Fibroblast of the aortic adventitia (primary cell): ENCODE measurements at places on chromosomes 12 and 14. TPM values are rescaled to one million over a fixed set of nuclear protein-coding genes. Genes with fewer than 3 reads are reported as not detected.

GRCh38 chr12:41184864-41185263 lies 3.3 kb upstream of the PDZRN4 start:
- no peak for DNase-seq

Gene PLD4
- 0.09 and 0.16 TPM in 2 replicates for total RNA-seq

- DNase-seq, result peak; percentile 92
Measured at GRCh38 chr14:20477211-20477876, 8.1 kb downstream of the PNP start.

DNA sequence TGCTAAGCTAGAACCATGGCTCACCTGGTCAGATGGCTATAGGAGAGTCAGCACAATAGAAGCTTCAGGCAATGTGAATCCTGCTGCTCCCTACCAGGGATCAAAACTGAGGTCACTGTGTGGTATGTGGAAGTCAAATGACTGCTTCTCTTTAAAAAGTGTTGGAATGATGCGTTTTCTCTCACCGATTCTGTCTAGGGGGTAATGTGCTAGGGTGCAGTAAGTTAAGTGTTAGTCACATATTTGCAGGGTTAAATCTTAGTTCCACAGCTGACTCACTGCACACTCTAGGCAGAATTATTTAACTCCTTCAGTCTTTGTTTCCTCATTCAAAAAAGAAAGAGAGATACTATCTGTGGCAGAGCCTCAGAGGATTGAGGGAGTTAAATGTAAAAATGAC lies 696.6 kb downstream of the DIO2 start:
- peak; percentile 8 for DNase-seq

DNA sequence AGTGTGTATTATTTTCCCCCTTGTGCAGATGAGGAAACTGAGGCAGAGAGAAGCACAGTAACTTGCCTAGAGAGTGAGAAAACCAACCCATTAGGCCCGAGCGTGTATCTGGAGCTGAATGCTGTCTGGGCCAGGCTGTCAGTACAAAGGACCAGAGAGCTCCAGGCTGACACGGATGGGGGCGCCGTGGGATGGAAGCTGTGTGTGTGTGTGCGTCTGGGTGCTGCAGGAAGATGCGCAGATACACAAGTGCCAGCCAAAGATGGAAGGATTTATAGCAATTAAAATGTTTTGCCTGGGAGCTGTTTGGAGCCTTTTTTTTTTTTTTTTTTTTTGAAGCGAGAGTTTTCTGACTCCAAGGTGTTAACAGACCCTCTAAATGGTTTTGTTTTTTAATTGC lies 53.7 kb upstream of the GPATCH2L start:
- no peak for DNase-seq

- no peak for DNase-seq
Measured at GRCh38 chr12:15720295-15720694, 68.9 kb downstream of the EPS8 start.

- no peak for DNase-seq
Measured at GRCh38 chr12:79887890-79888289, 47.0 kb downstream of the PPP1R12A start.

Gene RAD9B
- 2.3 and 5.5 TPM in 2 replicates for total RNA-seq

DNA sequence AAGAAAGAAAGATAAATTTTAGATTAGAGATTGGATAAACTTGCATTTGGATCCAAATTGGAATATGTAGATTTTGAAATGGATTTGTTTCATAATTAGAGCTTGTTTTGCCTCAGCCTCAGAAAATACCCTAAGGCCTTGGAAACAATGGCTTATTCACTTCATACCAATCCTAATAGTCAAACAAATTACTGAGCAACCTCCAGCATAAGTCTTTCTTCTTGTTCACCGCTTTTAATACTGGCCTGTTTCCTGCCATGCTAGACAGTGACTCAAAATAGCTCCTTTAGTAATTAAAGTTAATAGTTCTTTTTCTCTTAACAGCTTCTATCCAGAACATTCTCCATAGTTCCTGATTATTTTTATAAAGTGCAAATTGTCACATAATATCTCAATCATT lies 110.9 kb upstream of the DNM1L start:
- DNase-seq, result peak; percentile 93

GRCh38 chr12:56590237-56590830 lies 39.8 kb downstream of the BAZ2A start:
- DNase-seq, result no peak

Gene CABP1
- 0.54 TPM in 1 of 2 replicates, not detected in the other for total RNA-seq

DNA sequence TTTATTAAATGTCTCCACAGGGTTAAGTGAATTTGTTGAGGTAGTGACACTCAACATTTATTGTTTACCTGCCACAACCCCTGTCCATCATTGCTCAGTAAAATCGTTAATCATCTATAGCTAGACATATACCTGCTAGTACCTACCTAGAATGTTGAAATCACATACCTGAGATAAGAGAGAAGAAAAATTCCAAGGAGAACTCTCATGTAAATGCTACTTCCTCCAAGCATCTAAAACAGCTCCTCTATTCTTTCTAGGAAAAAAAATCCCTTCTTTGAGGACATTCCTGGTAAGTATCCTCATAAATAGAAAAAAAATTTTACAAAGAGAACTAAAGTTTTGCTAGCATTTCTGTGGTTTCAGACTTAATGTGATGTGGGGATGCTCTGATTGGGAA lies 325.1 kb downstream of the DAD1 start:
- no peak for DNase-seq

DNA sequence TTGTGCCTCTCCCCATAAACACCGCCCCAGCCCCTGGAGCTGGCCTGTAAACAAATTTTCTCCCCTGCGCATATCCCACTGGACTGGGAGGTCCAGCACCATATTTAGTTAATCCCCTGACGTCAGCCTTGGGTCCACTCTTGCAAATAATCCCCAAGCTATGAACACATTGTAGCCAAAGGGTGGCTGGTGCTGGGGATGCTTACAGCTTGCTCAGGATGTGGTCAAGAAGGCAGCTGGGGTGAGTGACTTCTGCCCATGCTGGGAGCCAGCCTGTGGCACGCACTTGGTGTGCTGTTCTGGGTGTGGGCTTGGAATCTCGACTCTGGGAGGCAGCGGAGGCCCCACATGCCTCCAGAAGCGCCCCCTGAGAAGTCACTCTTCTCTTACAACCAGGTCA lies 32.1 kb downstream of the CMKLR1 start:
- DNase-seq, result peak; percentile 4

Gene LMNTD1
- 1.3 TPM in 1 of 2 replicates, not detected in the other for total RNA-seq

Gene KTN1
- 210 and 398 TPM in 2 replicates for total RNA-seq

- DNase-seq, result peak; percentile 68
Measured at GRCh38 chr12:13194401-13195110, 2.0 kb upstream of the EMP1 start.

DNA sequence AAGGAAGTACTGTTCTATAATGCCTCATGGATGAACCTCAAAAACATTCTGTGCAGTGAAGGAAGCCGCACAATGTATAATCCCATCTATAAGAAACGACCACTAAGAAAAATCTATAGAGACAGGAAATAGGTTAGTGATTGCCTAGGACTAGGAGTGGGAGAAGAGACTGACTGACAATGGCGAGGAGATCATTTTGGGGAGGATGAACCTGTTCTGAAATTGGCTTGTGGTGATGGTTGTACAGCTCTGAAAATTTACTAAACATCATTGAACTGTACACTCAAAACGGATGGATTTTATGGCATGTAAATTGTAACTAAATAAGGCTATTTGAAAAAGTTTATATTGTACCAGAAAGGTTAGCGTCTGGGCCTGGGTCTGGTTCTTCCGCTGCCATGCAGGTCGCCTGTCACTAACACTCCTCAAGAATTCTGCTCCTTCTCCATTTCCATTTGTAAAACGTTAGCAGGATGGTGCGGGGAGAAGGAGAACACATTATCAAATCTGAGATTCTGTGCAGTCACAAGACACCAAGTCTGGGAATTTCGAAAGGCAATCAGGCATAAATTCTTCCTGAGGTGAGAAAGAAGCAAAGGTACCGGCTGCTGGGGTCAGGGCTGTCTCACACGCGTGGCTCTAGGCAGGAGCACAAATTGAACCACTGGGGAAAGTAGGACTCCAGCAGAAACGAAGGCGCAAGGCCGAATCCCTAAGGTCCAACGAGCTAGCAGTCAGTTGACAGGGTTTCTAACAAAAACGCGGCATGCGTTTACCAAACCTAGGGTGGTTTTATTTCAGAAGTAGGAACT lies 845 bp upstream of the COCH start:
- DNase-seq, result no peak

Gene BCL2L2
- total RNA-seq, result 18.5 and 19.9 TPM in 2 replicates

DNA sequence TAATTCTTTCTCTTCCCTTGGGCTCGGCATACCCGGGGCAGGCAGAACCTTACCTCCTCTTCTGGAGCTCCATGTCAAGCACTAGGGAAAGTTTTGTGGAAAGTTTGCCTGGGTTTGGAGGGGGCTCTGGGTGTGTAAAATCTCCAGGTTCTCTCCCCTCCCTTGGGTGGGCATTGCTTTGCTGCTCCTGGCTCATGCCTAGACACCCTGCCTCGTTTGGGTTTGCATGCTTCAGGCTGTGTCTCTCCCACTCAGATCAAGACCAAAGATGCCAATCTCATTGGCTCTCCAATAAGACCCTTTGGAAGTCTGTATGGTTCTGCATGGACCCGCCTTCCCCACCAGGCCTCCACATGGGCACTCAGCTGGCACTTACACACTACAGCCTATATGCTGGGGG lies 6.2 kb upstream of the KRT2 start:
- DNase-seq, result no peak

DNA sequence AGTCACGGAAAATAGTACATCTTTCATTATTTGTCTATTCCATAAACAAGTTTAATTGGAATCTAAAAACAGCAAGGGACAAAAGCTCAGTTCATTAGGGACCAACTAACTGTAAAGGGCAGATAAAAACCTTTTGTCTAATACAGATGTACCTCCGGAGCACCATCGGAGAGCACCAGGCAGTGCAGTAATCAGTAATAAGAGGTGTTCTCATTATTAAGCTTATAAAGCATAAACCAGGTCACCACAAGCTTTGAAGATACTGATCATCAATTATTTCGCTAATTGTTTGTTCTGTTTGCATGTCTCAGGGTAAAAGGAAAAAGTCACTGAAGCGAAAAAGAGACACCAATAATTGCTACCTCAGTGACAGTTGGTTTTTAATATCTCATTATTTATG lies 207.3 kb upstream of the PRKD1 start:
- no peak for DNase-seq

DNA sequence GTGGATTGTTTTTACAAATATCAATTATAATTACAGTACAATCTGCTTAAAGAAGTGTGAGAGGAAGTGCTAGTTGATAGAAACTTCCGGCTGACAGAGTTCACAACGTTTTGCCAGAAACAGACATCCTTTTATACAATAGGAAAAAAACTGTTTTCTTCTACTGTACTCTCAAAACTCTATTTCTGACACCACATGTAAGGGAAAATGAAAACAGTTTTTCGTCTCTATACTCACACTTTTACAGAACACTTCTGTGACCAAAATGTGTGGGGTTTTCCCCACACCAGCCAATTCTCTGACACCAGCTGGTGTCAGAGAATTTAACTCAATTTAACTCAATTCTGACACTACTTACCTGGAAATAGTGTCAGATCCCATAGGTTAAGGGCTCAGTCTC lies 24.2 kb upstream of the HIF1A start:
- DNase-seq, result no peak

GRCh38 chr14:88463318-88463717 lies 77.9 kb downstream of the SPATA7 start:
- DNase-seq, result no peak

DNA sequence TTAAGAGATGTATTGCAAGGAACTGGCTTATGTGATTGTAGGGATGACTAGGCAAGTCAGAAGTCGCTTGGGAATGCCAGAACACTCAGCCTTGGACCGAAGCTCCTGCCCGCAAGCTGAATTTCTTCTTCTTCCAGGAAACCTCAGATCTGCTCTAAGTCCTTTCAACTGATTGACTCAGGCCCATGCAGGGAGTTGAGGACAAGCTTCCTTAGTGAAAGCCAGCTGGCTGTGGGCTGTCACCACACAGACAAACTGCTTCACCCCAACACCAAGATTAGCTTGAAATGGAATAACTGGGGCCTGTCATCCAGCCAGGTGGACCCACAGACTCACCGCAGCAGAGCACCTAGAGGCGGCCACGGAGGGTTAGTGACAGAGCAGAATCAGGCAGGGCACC lies 24.7 kb downstream of the BDKRB2 start:
- DNase-seq, result peak; percentile 42

- no peak for DNase-seq
Measured at GRCh38 chr12:31000751-31001150, 72.9 kb upstream of the DDX11 start.

DNA sequence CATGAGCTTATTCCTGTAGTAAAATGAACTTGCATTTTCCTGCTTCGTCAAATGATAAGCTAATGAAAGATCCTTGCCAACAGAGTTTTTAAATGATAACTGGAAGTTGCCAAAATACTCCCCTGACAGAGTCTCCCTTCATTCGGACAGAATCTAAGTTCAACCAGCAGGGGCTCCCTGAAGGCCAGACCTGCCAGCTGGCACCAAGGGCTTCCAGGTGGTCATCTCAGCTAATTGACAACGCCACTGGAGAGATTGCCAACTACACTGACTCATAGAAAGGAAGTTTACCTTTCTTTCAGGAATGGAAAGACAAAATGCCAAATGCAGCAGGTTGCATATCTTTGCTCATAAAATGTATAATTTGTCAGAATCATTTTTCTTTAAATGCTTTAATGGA lies 462.8 kb downstream of the GXYLT1 start:
- no peak for DNase-seq

Gene PACS2
- 41.5 and 48.6 TPM in 2 replicates for total RNA-seq

DNA sequence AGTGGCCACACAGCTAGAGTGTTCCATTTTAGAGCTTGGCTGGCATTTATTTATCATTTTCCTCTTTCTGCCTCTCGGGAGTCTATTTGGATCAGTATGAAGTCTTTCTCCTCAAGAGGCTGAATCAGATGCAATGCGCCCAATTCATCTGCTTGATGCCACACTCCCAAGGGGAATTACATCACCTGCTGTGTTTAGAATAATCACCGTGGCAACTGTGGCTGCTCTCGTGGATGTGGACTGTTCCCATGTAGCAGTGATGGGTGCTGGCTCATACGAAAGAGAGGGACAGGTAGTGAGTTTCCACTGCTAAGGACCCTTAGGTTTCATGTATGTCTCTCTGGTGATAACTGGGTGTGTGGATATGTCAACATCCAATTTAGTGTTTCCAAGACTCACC lies 70.7 kb downstream of the SRRM4 start:
- no peak for DNase-seq

DNA sequence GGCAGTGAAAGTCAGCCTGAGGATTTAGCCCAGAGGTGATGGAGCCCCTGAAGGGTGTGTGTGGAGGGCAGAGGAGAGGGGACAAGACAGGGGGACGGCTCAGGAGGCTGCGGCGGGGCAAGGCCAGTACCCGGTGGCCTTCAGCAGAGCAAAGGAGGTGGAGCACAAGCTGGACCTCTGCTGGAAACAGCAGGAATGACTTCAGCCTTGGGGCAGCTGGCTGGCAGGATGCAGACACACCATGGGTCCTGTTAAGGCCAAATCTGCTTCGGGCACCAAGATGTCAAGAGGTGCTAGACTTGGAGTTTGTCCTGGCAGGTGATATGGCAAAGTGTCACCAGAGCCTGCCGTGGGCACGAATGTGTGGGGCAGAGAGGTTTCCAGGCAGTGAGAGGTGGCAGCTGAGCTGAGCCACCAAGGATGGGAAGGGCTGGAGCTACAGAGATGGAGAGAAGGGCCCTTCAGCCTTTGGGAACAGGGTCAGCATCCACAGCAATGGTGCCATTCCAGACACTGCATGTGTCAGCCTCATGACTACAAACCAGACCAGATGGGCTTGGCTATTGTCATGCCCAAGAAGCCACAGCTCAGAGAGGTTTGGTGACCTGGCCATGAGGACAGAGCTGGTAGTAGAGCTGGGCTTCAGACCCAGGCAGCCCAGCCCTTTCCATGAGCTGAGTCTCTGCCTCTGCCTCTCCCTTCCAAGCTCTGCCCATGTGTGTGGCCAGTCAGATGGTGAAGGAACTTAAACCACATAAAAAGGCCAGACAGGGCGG lies 91.9 kb downstream of the LGMN start:
- no peak for DNase-seq

- no peak for DNase-seq
Measured at GRCh38 chr12:68776976-68777610, 30.9 kb upstream of the MDM2 start.
